GM18507 (cell line): ENCODE measurements at places on chromosomes 5 and 9.
A peak's percentile ranks its signal among the peaks of the same experiment; 100 is the strongest.

DNA sequence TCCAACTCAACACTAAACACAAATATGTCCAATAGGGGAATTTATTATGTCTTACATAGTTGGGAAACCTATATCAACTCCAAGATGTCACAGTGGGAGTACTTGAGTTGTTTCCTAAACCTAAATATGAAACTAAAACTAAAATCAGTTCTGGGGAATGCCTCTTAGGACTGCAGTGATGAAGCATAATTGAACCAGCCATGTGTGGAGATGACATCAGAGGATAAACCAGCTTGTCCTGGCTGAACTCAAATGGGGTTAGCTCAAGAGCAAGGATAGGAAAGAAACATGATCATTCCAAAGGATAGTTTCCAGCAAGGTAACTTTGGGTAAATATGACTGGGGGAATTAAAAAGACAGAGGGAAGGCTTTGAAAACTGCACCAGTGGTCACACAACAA is 88.9 kb upstream of the PLPPR1 start:
- no peak for DNase-seq

- no peak for DNase-seq
Observed at GRCh38 chr9:32587901-32588300, 14.9 kb upstream of the NDUFB6 start.

GRCh38 chr5:76337953-76338451 is 65.1 kb upstream of the IQGAP2 start:
- DNase-seq, result peak; percentile 17

- DNase-seq, result peak; percentile 79
Observed at GRCh38 chr5:69369340-69370121, at the start of the genes AK6, RAD17 and TAF9. AK6 (minus strand) TSS chr5:69369520; CDS start chr5:69369490, 30 bp downstream. RAD17 (plus strand) TSS chr5:69369818; CDS start chr5:69372209, 2,391 bp downstream. TAF9 (minus strand) TSS chr5:69369520; CDS start chr5:69365737, 3,783 bp downstream.

- no peak for DNase-seq
Observed at GRCh38 chr5:150491876-150492275, 16.1 kb upstream of the NDST1 start.
